ENCODE measurements at places on chromosomes 4 and X.

DNA sequence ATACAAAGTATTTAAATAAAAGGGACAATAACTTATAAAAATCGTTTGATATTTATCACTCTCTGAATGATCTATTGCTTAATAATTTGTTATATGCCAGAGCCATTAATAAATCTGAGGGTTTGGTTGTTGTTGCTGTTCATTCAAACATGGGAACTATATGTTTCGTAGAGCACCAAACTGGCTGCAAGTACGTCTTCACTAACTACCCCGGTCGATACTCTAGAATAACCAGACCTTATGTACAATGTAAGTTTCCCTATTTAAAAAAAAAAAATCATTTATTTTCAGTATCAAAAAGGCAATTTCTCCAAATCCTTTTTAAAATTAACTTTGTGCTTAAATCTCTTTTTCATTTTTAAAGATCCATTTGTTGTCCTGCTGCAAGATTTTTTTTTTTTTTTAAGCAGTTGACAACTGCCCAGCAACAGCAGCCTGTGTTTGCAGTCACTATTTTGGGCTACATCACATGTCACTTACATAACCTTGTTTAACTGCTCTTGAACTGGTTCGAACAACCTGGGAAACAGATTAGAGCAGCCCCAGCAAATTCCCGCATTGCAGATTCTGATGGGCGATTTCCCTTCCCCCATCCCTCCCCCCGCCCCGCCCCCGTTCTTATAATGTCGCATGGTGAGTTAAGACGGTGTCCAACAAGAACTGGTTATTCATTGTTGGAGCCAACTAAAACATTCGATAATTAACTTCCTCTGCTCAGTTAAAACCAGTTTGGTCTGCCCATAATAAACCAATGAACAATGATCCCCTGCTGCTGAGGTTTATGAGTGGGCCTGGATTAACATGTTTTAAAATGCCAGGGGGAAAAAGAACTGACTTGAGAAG is 238.9 kb downstream of the NR3C2 start:
- DNase-seq = no peak

DNA sequence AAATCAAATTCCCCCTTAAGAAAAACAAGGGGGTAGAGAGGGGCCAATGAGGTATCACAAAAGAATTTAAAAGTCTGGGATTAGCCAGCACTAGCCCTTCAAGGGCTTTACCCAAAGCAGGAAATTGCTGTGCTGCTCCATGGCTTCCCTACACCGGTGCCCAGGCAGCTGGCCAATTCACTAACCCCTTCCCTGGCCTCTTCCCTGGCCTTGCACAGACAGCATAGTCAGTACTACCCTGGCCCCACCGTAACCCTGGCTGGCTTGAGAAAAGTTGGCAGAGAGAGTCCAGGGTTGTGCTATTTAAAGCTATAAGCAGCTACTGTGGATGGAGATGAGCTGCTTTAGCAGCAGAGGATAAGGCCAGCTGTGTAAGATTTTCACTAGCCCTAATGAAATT is 43.1 kb downstream of the ADAMTS3 start:
- DNase-seq = no peak

- DNase-seq = no peak
These were observed 211.1 kb downstream of the GLUD2 start for GRCh38 chrX:121258545-121258944.

- DNase-seq = no peak
These were observed 5.4 kb downstream of the HTRA3 start for GRCh38 chr4:8274765-8275547.

DNA sequence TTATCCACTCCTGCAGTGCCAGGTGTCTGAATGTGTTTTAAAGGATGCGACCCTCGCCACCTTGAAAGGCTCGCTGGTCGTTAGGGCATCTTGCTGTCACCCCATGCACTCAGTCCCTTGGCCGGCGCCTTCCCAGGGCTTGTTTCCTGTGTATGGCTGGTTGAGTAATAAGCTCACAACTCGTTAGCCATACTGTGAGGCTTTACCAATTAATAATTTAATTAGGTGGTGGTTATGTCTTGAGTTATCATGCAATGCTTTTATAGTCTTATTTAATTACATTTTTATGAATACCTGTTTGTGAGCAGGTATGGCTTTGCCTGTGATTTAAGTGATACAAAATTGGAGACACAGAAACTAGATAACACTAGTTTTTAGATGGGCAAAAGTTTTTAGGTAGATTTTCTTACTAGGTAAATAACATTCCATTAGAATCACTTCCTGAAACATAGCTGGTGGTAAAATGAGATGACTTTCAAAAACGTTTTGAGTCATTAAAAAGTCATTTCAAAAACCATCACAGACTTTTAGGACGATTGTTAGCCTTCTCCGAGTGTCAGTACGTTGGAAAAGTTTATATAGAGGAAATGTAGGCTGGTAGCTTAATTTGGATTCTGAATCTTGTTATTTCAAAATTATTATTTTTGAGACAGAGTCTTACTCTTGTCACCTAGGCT is 18.2 kb downstream of the PTTG2 start:
- peak; percentile 57 for DNase-seq

GRCh38 chr4:2436301-2436700 is 17.5 kb downstream of the CFAP99 start:
- no peak for DNase-seq

DNA sequence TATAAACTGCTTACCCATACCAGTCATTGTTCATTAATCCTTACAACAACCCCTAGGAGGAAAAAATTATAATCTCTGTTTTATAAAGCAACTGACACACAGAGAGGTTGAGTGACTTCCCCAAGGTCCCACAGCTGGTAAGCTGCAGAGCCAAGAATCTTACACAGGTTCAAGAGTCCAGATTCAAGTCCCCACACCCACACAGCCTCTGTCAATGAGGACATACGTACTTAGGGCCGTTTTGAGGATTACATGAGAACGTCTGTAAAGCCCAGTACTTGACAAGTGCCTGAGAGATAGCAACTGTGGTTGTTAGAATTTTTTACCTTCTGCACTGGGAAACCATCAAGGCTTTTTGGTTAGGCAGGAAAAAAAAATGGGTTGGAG is 556 bp upstream of the SLC25A43 start:
- no peak for DNase-seq

- DNase-seq = peak; percentile 44
These were observed 12.9 kb downstream of the PALLD start for GRCh38 chr4:168509786-168510185.

GRCh38 chr4:178165251-178165950 is 723.2 kb upstream of the AGA start:
- no peak for DNase-seq

DNA sequence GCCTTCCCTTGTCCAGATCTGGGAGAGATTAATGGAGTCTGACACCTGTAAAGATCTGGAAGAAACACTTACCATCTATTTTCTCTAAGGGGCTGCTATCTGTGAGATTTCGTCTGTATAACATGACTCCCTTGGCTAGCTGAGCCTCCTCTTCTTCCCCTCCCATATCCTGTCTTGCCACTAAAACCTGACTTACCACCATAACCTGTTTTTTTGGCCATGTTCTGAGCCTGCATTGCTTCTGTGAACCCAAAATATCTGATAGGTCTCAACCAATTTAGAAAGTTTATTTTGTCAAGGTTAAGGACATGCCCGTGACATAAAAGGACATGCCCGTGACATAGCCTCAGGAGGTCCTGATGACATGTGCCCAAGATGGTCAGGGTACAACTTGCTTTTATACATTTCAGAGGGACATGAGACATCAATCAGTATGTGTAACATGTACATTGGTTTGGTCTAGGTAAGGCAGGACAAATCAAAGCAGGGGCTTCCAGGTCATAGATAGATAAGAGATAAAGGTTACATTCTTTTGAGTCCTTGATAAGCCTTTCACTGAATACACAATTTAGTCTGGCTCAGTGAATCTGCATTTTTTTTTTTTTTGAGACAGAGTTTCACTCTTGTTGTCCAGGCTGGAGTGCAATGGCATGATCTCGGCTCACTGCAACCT is 11.4 kb downstream of the MGST2 start:
- no peak for DNase-seq

GRCh38 chr4:86152454-86152853 is 207.4 kb downstream of the MAPK10 start:
- no peak for DNase-seq

DNA sequence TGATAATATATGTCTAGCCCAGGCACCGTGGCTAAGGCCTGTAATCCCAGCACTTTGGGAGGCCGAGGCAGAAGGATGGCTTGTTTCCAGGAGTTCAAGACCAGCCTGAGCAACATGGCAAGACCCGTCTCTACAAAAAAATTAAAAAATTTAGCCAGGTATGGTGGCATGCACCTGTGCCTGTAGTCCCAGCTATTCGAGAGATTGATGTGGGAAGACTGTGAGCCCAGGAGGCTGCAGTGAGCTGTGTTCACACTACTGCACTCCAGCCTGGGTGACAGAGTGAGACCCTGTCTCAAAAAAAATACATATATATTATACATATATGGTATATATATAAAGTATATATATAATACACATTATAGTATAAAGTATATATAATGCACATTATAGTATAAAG is 162.0 kb upstream of the MAB21L2 start:
- DNase-seq = no peak

DNA sequence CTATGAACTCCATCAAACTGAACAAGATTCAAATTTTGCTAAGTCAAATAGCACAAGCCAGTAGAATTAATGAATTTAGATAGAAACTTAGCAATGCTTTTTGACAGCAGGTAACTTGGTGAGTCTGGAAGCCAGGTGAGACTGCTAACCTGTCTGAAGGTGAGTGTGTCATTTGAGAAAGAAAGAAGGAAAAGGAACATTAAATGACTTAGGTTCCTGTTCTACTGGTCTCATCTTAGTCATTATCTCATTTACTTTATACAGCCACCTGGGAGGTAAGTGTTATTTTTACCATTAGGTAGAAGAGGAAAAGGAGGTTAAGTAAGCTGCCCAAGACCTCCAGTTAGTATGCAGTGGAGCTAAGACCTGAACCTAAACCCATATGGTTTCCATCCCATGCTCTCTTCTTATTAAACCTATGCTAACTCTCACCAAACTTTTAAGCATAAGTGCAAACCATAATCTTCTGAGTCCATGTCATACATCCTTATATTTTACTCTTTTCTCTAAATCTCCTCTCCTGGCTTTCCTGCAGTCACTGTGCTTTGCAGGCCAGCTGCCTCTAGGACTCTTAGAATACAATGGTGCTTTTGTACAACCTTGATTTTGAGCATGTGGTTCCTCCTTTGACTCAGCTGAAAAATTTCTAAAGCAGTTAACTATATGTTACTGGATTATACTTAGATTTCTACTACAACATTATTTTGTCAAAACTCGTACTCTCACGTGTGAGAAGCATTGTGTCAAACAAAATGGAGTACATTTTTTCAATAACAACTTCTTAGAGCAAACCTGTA is 68.5 kb downstream of the ATP10D start:
- DNase-seq = no peak

DNA sequence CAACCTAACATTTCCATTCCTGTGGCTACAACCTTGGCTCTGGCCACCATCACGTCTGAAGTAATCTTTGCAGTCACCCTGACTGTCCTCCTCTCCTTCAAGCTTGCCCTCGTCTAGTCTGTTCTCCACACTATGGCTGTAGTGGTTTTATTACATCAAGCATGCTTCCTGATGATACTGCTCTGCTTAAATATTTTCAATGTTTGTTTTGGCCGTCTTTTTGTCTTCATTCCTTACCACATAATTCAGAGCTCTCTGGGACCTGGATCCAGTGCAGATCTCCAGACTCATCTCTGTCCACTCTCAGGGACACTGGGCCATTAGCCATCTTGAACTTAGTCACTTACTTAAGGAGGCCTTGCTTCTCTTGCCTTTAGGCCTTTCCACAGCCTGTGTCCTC is 27.7 kb upstream of the FREM3 start:
- no peak for DNase-seq
